Ascending aorta (tissue), 2 donors: ENCODE measurements at places on chromosomes 12 and 14. TPM values are rescaled to one million over a fixed set of nuclear protein-coding genes. Genes with fewer than 3 reads are reported as not detected.
A peak's percentile ranks its signal among the peaks of the same experiment; 100 is the strongest.

The BIN2 gene
- total RNA-seq: 4.2 TPM

The ZNF664 gene
- total RNA-seq: 27.7 TPM

The CD163L1 gene
- not detected for total RNA-seq

The GPR135 gene
- 4.7 TPM for total RNA-seq

The DENND5B gene
- 4.7 TPM for total RNA-seq

The DPY19L2 gene
- 3.2 TPM for total RNA-seq

The TMEM30B gene
- total RNA-seq: 21.5 TPM

DNA sequence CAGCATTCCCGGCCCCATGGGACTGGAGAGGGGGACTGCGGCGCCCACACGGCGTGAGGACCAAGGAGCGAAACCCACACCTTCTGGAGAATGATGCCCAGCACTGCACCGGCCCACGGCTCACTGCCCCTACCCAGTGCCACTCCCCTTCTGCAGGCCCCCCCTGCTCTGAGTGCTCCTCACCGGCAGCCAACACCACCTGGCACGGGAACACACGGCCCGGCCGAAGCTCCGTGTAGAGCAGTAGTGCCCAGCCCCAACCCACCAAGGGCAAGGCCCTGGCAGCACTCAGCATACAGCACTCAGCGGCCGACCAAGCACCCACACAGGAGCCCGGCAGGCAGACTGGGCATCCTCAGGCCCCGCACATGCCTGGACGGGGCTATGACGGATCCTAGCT, 13.4 kb downstream of the BTBD6 start:
- no peak for DNase-seq

- no peak for DNase-seq
Observed at GRCh38 chr12:105921872-105922669, 216.7 kb downstream of the NUAK1 start.

DNA sequence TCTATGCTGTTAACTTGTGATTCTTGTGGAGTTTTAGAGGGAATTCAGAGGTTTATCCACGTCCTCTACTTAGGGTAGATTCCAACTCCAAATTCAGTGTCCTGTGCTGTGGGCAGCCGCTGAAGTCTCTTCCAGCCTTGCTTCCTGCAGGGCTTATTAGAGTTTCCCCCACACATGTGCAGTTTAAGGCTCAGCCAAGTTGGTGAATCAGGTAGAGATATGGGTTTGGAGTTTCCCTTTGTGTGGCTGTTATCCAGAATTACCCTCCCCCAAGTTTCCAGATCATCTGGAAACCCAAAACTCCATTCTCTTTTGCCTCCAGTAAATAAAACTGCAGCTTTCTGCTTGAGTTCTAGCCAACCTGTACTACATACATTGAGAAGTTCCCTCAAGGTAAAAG, 853.7 kb downstream of the GALC start:
- DNase-seq: no peak

- DNase-seq: no peak
Observed at GRCh38 chr14:59301354-59301753, 112.9 kb downstream of the DAAM1 start.

GRCh38 chr12:132428936-132429601, 60.9 kb upstream of the FBRSL1 start:
- DNase-seq: no peak

GRCh38 chr14:22418631-22419030, 170.4 kb downstream of the DAD1 start:
- DNase-seq: no peak

DNA sequence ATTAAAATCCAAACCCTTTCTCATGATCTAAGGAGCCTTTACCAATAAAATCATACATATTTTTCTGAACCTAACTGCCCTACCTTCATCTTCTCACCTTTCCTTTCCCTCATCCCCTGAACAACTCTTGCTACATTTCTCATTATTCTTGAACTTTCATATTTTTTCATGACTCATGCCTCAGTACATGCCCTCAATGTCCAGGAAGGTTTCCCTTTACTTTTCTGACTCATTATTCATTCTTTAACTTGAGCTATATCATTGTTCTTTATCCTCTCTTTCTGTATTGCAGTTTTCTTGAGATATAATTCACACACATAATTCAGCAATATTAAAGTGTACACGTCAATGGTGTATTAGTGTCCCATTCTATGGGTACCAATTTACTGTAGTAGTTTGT, 231.0 kb downstream of the ALG10B start:
- DNase-seq: no peak

DNA sequence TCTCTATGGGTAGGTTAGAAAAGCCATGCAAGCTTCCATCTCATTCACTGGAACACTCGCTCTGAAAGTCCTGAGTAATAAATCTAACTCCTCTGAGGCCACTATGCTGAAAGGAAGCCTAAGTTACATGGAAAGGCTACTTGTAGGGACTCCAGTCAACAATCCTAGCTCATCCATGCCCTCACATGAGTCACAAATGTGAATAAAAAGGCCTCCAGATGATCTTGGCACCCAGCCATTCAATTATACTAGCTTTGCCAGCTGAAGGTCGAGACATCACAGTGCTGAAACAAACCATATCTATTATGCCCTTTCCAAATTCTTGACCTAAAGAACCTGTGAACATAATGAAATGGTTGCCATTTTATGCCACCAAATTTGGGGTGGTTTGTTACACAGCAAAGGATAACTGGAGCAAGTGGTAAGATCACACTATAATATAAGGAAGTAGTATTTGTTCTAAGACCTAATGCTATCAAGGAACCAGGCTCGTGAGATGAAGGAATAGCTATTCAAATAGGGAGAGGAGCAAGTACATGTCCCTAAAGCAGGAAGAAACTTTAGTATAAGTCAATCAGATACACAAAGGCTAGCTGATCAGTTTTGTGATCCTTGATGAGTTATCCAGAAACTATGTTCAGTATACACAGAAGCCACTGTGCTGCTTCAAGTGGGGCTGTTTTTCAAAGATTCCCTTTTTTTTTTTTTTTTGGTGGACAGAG, 142.1 kb downstream of the MED13L start:
- no peak for DNase-seq

- DNase-seq: no peak
Observed at GRCh38 chr12:51421266-51421884, 3.3 kb upstream of the SLC4A8 start.

GRCh38 chr12:113332688-113333417, 2.1 kb downstream of the SLC8B1 start:
- no peak for DNase-seq

- no peak for DNase-seq
Observed at GRCh38 chr12:95178136-95178535, 39.1 kb downstream of the FGD6 start.

DNA sequence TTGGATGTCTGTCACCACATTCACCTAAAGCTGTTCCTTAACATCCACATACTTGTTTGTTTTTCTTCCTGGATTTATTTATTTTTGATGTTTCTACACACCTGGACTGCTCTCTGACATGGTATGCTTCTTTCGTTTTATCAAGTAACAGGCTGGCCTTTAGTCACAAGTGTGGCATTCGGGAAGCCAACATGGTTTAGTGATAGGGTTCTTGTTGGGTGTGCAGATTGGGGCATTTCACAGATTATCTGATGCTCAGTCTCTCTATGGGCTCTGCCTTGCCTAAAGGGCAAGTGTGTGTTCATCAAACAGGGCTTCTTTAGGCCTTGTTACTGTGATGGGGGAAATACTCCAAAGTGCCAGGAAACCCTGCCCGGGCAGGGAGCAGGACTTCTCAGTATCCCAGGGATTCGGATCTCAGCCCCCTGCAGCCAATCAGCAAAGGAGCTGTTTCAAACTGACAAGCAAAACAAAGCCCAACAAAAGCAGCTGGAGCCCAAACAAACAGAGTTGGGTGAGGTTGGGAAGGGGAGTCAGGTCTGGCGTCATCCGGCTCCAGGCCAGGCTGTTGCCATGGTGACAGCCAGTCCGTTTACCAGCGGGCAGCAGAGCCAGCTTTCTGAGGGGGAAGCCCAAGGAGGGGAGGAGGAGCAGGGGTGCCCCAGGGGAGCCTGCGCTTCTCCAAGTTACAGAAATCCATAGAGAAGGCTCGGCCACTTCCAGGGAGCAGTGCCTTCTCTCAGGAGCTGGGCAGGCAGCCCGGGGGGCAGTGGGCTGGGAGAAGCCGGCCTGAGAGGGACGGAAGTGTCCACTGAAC, 31.9 kb downstream of the FOS start:
- DNase-seq: peak; percentile 57

- DNase-seq: no peak
Observed at GRCh38 chr14:56100556-56100955, 17.7 kb upstream of the PELI2 start.

- no peak for DNase-seq
Observed at GRCh38 chr14:63504648-63505047, 38.5 kb downstream of the PPP2R5E start.

- DNase-seq: no peak
Observed at GRCh38 chr12:32901553-32901952, 5.0 kb upstream of the PKP2 start.

GRCh38 chr12:111692575-111693210, 6.8 kb downstream of the ACAD10 start:
- DNase-seq: no peak

DNA sequence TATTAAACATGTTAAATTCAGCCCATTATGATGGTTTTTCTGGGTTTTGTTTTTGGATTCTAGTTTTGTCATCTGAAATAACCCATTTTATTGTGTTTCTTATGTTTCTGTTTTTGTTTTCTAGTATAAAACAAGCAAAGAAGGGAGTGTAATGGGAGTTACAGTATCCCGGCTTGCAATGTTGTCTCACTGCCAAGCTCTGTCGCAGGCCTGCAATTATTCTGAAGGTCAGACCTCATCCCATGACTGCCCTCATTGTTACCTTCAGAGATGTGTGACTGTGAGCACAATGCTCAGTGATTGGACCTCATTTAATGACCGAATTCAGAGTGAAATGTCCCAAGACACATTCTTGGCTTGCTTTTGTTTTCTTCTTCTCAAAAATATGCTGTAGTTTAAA, 73.0 kb upstream of the ATF1 start:
- DNase-seq: no peak

GRCh38 chr14:70917633-70918032, 10.4 kb downstream of the PCNX1 start:
- DNase-seq: no peak
